ENCODE measurements at places on chromosomes 13 and 19. TPM values are rescaled to one million over a fixed set of nuclear protein-coding genes. Genes with fewer than 3 reads are reported as not detected.

Gene LGALS7
- 0.82 TPM for total RNA-seq

Gene PRODH2
- total RNA-seq: 0.18 TPM

Gene GPR183
- total RNA-seq: not detected

Gene SHD
- total RNA-seq: not detected

Gene ANKLE1
- total RNA-seq: 0.63 TPM

Gene CYP2F1
- total RNA-seq: not detected

Gene CYP4F12
- total RNA-seq: 2.3 TPM

Gene BST2
- not detected for total RNA-seq

Gene ZNF880
- 1.3 TPM for total RNA-seq

Gene GFY
- 0.14 TPM for total RNA-seq
